ENCODE measurements at places on chromosomes 2 and 18.

DNA sequence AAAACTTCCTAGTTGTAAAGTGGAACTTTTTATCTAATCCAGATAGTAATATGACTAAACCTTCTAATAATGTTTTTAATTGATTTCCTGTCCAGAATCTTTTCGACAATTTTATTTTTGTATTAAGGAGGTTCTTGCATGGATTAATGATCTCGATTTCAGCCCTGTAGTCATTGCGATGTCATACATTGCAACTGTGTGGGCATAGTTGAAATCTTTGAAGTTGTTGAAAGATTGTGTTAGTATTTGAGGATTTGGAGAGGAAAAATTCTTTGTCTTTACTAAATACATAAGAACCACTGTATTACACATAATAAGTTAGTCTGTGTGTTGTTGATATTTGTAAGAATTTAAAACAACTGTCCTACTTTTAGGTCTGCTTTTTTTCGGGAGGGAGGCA, 31.1 kb downstream of the ACSL3 start:
- no peak for DNase-seq

DNA sequence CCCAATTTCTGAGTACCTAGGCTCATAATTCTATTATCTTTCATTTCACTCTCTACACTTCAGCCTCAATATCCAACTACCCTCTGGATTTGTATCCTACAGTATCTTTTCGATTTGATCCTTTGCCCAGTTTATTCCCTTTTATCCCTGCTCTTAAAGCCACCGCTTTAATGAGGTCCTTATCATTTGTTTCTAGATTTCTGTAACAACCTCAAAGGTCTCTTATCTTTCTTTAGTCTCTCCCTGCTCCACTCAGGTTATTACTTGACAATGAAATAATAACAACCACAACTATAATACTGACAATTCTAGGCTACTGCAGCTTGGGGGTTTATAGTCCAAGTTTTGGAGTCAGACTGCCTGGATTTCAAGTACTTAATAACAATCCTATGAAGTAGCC, 25.9 kb upstream of the ASNSD1 start:
- DNase-seq: no peak

- no peak for DNase-seq
Observed at GRCh38 chr2:181563101-181563692, 93.7 kb downstream of the CERKL start.

DNA sequence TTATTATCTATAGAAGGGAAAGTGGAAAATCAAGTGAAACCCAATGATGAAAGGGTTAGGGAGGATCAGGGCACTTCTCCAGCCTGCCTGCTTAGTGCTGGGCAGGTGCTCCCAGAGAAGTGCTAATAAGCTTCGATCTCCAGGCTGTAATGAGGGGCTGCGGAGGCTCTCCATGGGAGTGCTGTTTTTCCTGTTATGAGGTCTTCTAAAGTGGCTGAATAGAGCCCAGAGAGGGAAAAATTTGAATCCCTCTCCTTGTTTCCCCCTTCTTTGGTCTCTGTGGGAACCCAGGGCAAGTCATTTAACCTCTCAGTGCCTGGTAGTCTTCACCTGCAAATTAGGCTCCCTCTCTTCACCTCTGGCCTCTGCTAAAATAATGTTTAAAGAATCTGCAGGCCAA, 351.7 kb upstream of the DCC start:
- DNase-seq: no peak

DNA sequence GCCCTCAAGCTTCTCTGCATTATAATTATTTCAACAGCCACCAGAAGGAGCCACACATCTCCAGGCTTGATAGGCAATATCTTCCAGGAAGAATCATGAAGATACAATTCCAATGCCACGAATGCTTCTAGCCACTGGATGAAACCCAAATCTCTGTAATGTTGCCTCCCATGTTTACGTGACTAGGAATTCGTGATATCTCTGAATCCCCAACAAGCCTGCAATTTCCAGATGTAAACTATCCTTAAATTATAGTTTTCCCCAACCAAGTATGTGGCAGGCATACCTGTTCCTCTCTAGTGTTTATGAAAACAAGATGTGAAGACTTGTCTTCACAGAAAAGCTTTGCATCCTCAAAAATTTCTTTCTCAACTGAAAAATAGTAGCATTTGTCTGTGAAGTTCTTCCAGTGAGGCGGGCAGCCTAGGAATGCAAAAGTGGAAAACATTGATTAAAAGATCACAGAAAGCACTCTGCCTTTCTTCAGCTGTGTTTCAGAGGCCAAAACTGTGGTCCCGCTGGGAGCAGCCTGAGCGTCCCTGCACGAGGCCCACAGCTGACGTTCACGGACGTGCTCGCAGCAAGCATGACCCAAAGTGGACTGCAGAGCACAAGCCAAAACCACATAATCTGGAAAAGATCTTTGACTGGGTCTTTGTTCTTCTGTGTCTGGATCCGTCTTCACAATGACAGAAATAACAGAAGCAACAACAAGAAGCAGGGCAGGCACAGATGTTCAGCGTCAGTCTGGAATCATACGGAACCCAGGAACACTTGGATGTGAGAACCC, 65.1 kb upstream of the THOC1 start:
- DNase-seq: no peak

DNA sequence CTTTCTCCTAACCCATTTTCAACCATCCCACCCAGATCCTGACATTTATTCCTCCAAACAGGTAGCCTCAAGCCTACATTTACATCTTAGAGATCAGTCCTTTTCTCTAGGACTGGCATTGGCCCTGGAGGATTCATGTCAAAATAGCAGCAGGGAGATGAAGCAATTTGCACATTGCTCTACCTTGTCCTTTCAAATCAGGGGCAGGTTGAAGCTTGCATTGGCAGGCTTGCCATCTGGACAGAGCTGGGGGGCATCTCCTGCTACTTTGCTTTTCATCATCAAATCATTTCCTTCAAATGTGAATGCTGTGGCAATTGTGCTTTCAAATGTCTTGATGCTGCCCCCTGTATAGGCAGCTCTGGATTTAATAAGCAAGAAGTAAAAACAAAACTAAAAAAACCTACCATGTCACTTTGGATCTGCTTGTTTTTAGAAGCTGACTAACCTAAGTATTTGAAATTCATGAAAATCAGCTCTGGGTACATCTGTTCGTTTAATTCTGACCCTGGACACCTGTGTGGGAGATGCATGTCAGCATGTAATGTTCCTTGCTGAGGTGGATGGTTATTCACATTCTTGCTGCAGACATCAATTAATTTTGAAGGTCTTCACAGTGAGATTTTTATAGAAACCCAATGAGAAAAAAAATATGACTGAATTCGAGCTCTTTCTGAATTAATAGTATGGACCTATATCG, 47.9 kb downstream of the KIF5C start:
- DNase-seq: no peak

DNA sequence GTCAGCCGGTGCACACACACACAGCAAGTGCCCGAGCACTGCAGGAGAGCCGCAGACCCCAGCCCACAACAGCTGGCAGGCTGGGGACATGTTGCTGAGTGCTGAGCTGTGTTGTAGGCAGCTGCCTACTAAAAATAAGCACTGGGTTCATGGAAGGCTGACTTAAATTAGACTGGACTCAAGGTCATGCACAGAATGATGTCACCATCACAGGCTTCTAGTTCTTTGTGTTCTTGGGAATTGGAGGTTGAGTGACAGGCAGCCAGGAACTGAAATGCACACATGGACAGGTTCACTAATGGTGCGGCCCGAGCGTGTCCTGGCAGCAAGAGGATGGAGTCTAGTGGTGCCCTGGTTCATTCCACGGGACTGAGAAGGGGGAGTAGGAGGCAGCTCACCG, 71.3 kb downstream of the VWA3B start:
- DNase-seq: no peak

DNA sequence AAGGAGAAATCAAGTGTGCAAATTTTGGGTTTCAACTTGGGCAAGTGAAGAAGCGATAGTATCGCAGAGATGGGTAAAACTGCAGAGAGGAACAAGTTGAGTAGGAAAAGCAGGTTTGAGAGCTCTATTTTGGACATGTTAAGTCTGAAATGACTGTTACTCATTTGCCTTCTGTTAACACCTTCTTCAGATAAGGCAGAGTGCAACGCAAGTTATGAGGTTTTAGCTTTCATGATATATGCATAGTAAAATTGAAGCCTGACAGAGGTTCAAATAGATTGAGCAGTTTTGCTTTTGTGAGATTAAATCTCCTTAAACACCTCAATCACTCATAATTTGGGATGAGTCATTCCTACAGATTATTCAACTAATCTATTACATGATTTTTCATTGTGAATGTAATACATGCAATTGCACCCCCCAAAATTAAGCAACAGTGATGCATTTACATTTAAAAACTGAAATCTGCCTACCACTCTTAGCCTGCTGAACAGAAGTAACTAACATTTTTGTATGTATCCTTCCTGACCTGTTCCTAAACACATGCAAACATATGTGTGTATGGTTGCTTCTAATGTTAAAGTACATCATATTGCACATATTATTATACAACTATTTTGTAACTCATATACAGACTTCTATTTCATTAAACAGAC, 575.4 kb downstream of the ARHGAP15 start:
- DNase-seq: no peak

DNA sequence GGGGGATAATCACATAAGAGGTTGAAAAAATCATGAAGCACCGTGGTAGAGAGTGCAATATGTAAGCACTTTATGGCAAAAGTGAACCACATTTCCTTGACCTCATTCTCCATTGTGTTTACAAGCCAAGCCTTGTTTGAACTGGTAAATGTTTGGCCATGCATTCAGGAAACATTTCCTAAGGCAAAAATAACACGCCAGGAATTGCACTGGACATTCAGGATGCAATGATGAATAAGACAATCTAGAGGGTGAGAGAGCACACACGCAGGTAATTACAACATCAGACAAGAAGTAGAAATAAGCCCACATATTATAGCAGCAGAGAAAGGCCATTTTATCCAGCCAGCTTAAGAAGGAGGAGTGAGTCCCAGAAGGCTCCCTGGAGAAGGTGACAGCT, 218.0 kb upstream of the OSR1 start:
- DNase-seq: no peak

GRCh38 chr2:237456200-237456843, 30.7 kb upstream of the MLPH start:
- DNase-seq: no peak

DNA sequence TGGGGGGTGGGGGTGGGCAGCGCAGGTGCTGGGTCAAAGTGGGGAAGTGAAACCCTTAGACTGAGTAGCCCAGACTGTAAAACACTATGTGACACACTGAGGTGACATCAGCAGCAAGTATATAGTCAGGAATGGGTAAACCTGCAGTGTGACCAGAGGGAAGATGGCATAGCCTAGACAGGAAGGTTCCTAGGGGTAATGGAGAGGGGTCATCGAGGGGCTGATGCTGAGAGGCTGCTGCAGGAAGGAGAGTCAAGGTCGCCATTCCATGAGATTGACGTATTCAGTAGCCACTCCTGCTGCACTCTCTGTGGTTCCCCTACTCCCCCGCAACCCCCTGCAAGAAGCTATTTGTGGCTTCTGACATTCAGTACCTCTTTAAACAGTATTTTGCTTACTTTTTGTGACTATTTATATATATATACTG, 111.7 kb downstream of the CHST9 start:
- DNase-seq: no peak

- no peak for DNase-seq
Observed at GRCh38 chr2:47346107-47346506, 56.8 kb upstream of the MSH2 start.

GRCh38 chr2:168896783-168897182, 4.3 kb upstream of the G6PC2 start:
- DNase-seq: no peak

DNA sequence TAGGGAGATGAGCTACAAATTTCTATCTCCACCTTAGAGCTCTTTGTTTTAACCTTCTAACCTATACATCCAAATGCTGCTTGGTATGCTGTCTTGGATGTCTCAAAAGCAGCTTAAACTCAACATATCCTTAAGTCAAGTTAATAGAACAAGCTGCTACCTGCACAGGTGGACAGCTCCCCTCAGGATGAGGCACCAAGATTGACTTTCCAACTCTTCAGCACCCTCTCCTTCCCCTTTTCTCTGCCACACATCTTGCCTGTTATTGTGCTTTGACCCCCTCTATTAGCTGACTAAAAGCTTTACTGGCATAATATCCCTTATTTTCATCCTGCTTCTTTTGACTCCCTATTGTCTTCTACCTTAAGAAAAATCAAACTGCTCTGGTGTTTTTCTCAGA, 448.1 kb upstream of the MEX3C start:
- no peak for DNase-seq

- no peak for DNase-seq
Observed at GRCh38 chr2:4515871-4516761, 812.7 kb downstream of the DCDC2C start.

DNA sequence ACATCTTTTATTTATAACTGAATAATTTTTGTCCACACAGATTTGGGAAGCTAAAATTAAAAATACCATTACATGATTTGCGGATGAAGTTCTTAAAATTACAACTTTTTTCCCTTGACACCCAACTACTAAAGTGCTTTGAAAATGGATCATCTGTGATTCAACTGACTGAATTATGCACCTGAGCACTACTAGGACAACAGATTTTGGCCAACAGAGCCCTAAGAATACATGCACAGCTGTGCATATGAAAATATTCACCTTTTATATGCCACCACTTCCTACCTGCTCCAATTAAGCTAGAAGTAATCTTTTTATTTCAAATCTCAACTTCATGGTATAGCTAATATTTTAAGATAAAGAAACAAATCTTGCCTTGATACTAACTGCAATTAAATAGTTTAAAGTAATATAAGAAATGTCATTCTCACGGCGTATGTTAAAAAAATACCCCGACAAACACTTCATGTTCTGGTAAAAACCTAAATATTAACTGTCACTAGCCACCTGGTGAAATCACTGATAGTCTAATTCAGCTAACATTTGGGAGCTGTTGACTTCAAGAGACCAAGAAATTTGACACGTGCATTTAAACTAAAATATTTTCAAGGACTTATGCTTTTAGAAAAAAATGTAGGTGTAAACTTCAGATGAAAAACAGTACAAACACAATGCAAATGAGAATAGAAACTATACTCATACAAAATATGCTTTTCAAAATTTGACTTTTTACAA, 153.7 kb downstream of the SRBD1 start:
- no peak for DNase-seq

GRCh38 chr2:239028253-239028619, 180.4 kb downstream of the TWIST2 start:
- DNase-seq: no peak

DNA sequence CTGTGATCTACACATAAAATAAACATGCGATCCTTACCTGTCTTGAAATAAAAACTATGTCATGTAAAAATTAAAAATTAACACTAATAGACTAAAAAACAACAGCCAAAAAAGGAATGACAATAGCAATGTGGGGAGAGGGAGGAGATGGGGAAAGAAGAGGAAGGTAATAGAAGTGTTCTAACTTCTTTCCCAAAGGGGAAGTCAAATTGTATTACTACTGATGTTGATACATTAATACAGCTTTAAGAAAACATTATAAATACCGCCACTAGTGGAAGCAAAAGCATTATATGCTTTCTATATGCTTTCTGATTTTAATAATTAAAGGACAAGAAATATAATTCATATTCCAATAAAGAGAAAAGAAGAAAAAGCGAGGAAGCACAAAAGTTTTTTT, 22.2 kb downstream of the ZNF516 start:
- DNase-seq: no peak

GRCh38 chr2:168286535-168286934, 39.1 kb upstream of the STK39 start:
- no peak for DNase-seq
